ENCODE measurements at places on chromosomes 12 and 14.
A peak's percentile ranks its signal among the peaks of the same experiment; 100 is the strongest.

DNA sequence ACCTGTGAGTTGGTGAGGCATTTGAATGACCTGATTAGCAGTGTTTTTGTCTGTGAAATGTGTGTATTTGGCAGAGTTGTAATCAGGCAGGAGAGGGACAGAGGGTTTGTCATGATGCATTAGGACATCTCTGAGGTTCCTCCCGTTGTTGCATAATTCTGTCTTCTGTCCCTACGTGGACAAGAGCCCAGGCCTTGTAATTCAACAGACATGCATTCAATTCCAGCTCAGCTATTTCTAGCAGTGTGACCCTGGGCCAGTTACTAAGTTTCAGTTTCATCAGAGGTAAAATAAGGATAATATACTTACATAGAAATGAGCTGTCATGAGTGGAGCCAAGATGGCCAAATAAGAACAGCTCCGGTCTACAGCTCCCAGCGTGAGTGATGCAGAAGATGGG lies 208.6 kb downstream of the SLC38A4 start:
- no peak for DNase-seq

DNA sequence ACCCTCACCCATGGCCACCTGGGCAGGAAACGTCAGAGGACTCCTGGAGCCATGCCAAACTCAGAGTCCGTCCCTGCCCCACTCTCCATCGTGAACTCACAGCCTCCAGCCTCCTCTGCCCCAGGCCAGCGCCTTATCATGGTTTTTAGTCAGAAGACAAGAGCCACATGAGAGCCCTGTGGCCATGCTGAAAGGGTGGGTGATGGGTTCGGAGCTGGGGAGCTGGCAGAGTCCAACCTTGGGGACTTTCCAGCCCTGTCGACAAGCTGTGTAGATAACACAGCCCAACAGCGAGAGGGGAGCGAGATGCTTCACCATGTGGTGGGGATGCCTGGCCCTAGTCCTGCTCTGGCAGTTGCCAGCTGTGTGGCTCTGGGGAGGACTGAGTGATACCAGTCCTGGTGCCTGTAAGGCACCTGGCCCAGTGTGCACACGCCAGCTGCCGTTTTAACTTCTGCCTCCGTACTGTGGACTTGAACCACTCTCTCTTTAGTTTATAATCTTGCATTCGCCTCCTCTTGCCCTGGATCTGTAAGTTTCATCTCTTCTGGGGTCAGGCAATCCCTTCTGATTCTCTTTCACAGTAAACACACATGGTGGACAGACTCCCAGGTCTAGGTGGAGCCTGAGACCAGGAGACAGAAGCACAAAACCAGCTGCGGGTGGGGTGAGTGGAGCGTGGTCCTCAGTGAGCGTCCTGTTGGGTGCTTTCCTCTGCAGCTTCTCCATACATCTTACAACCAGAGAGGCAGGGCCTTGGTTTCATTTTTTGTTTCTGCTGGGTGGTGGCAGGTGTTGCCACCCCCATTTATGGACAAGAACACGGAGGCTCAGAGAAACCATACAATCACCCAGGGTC lies 55.3 kb downstream of the RIN3 start:
- no peak for DNase-seq

GRCh38 chr12:2306012-2306411 lies 253.2 kb downstream of the CACNA1C start:
- no peak for DNase-seq

GRCh38 chr12:109523071-109523470 lies 45.6 kb downstream of the UBE3B start:
- DNase-seq: peak; percentile 58

- no peak for DNase-seq
Measured at GRCh38 chr14:65414961-65415589, 2.5 kb downstream of the FUT8 start.

- DNase-seq: no peak
Measured at GRCh38 chr12:6407236-6407954, 23.4 kb downstream of the LTBR start.

DNA sequence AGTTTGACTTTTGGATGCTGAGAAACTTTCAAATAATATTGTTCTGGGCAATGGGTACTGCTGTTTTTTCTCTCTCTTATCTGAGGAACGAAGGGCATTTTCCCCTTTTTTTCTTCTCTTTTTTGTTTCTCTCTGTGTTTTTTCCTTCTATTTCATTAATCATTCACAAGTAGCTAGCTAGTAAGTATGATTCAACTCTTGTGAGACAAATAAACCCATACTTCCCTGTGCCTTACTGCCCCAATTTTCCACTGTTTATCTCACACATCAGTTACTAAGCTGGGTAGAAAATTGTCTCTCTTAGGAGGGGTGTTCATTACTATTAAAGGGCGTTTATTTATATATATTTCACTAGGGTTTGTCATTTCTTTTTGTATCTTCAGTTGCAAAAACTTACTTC lies 437.6 kb downstream of the RERGL start:
- no peak for DNase-seq

GRCh38 chr12:1217191-1217949 lies 226.3 kb downstream of the ERC1 start:
- no peak for DNase-seq

DNA sequence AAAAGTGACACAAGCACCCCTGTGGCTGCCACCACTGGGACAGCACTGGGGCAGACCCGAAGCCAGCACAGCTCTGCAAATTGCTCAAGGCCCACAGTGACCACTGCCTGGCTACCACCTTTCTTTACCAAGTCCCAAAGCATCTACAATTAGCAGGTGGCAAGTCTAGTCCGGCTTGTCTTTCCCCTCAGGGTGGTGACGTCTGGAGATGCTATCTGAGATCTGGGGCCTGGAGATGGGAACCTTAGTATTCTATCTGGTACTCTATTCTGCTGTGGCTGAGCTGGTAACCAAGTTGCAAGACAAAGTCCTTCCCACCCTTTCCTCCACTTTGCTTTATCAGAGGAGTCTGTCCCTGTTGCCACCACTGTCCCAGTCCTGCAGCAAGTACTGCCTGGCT lies 1010.1 kb upstream of the FLRT2 start:
- no peak for DNase-seq

DNA sequence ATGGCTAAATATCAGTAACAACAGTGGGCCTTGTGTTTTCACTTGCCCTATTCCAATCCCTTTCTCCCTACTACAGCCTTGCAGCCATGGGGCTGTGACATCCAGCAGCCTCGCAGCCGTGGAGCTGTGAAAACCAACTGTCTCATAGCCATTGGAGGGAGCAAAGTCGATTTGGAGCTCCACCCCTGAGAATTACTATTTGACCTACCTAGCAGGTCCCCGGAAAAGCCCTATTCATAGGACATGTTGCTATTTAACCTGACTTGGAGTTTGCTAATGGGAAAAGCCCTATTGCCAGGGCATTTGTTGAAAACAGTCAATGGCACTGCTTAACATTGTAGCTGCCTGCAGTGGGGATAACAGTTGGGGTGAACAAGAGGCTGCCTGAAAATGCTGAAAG lies 33.3 kb downstream of the ERG28 start:
- DNase-seq: no peak

DNA sequence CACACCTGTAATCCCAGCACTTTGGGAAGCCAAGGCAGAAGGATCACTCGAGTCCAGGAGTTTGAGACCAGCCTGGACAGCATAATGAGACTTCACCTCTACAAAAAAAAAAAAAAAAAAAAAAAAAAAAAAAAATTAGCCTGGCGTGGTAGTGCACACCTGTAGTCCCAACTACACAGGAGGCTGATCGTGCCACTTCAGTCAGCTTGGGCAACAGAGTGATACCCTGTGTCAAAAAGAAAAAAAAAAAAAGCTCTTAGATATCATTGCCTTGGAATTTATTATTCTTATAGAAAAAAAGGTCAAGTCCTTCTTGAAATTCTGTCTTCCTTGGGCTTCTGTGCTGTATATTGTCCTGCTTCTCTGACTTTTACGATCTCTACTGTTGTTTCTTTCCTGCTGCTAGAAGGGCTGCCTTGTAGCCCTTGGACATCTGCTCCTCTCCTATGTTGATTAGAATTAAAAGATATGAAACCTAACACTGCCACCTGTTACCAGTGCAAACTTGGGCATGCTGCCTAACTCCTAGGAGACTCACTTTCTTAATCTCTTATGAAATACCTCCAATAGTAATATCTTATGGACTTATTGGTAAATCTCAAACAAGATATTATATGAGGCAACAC lies 5.7 kb downstream of the TMEM19 start:
- no peak for DNase-seq

- no peak for DNase-seq
Measured at GRCh38 chr12:6360080-6360571, 15.2 kb downstream of the SCNN1A start.

GRCh38 chr14:56805992-56806727 lies 4.1 kb downstream of the OTX2 start:
- no peak for DNase-seq

DNA sequence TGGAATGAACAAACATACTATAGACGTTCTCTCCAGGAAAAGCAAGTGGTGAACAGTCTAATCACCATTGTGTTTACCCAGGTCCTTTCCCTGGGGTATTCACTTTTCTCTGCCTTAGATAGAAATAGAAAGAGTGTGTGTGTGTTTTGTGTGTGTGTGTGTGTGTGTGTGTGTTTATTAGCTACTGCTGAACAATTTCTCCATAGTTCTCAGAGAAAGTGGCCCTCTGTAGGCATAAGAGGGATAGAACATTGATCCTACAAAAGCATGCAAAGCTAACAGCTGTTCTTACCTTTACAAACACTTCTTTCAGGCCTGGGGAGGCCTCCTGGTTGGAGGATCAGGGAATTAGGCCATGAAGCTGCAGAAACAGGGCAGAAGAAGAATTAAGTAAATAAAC lies 665.7 kb upstream of the TBX3 start:
- no peak for DNase-seq

DNA sequence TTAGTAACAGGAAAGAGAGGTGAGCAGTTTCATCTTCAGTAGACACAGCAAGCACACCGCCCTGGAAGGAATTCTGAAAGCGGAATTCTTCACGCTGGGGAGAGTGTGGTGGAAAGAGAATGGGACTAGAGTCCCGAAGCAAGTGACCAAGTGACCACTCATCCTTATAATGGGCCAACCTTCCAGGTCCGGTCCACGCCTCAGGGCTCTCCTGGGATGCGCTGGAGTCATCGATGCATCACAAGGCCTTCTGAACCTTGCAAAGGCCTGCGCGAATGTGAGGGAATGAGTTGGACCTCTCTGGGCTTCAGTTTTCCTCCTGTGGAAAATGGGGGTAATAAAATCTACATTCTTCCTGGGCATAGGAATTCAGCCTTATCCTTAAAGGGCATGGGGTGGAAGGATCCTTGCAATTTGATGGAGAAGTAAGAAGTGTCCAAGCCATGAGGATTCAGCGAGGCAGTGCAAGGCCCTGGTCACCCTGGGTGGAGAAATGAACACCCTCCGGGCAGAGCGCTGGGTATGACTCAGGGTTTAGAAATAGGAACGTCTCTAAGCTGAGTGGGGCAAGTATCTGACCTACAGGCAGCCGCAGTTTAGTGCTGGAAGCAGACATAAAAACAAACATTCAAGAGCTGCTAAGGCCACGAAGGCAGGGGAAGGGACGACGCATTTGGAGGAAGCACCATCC lies 97.7 kb downstream of the SETD3 start:
- DNase-seq: no peak

DNA sequence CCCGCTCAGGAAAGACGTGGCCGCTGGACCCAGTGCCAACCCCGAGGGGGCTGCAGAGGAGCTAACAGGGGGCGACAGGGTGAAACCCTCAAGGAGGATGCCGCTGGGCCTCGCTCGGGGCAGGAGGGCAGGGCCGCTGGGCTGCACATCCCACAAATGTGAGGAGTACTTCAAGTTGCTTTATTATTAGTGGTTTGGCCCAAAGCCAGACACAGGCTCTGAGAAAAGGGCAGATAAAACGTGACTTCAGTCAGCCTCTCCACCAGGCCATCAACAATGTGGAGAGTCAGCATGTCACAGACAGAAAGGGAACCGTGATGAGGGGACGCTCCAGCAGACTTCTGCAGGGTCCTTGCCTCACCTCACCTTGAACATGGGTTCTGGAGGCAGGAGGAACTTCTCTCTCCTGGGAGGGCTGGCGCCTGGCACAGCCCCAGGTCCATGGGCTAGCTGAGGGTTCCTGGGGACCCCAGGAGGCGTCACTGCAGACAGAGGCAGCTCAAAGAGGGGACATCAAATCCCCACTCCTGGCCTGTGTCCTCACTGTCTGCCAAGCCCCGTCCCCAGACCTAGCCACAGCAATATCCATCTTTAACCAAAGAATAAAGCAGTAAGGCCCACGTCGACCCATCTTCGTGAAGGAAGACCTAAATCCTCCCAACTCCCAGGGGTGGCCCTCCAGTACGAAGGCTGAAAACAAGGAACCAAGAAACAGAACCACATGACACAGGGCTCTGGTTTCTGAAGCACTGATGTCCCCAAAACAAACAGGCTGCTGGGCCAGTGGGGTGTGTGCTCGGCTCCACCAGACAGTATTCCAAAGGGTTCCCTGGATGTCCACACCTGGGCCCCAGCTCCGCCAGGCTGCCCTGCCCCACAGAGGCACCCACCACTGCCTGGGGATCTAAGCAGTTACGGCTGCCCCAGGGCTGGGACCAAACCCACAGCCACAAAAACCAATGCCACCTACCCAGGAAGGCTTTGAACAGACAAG lies 35.1 kb downstream of the CCDC85C start:
- no peak for DNase-seq

DNA sequence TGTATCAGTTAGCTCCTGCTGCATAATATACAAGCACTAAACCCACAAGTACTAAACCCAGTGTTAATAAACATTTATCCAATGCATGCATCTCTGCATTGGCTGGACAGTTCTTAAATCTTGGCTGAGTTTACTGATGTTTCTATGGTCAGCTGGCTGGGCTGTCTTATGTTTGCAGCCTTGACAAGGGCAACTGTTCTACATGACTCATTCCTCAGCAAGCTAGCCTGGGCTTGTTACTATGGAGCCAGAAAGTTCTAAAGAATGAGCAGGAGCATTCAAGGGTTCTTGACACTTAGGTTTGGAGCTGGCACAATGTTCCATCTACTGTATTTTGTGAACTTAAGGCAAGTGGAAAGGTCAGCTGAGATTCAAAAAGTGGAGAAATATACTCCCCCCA lies 199.1 kb downstream of the GLT1D1 start:
- DNase-seq: no peak

DNA sequence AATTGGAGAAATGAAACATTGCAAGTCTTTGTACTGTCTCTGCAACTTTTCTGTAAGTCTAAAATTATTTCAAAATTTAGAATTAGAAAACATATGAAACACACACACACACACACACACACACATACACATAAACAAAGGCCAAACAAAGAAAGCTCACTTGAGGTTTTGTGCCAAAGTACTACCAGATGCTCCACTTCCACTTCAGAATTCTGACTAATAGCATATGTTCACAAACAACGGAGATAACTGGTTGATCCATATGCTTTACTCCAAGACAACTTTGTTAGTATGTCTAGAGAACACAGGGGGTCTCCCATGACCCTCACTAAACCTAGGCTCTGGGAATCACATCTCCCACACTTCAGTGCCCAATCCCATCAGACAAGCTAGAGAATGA lies 133.8 kb upstream of the CLEC14A start:
- no peak for DNase-seq

DNA sequence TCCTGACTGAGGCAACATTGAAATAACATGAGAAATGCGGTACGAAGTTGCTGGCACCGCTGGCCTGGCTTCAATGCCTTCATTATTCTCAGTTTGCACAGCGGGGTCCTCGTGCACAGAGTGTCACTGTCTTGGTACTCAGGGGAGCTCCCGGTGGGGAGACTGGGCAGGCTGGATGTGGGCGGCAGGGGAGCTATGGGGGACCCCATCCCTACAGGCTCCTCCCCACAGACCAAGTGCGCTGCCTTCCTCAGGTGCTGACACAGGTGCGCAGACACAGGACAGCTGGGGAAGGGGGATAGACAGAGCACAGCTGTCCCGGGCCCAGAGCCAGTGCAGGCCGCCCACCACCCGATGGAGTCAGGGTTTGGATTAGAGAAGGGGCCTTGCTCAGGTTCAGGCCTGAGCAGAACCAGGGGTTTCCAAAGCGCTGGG lies 270.1 kb downstream of the ADGRD1 start:
- DNase-seq: peak; percentile 28

Data from amygdala (tissue), 56 donors.